CD8-positive, alpha-beta memory T cell (primary cell): ENCODE measurements at places on chromosomes 13 and 19.

- no peak for DNase-seq
These were observed 8.5 kb downstream of the KLF2 start for GRCh38 chr19:16333001-16333586.

DNA sequence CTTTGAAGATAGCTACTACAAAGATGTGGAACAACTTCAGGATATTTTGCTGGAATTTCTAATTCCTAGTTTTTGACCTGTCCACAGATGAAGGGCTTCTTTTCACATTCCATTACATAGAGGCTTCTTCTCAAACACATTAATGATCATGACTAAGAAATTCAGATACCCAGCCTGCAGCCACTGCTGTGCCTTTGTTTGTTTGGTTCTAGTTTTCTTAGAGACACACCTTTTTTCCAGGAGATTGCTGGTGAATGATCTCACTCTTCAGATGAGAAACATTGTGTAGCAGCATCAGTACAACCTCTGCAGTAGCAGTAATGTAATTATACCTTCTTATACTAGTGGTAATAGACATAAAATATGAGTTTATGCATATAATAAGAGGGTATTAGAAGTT, 5.0 kb downstream of the TDRD3 start:
- DNase-seq, result no peak

DNA sequence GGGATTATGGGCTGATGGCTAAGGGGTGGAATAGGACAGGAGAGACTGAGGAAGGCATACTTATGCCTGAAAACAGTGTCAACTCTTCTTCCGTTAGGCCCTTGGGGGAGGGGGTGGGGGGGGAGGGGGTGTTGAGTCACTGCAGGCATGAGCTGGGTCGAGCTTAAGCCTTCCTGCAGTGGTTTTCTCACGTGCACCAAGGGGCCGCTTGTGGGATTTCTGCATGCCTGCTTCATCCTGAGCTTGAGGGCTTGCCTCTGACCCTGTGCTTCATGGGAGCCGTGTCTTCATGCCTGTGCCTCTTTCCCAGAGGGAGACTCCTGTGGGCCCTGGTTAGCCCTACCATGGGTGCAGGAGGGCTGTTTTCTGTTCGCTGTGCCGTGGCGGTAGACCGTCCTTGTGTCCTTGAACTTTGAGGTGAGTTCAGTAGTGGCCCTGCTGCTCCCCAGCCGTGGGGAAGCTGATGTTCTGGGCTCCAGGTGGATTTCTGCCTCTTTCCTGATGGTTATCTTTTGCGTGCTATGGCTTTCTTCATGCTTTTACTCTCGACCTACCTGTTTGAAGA, 186.1 kb downstream of the PCCA start:
- DNase-seq, result no peak

- DNase-seq, result no peak
These were observed 351.9 kb downstream of the EFNB2 start for GRCh38 chr13:106183410-106184065.

DNA sequence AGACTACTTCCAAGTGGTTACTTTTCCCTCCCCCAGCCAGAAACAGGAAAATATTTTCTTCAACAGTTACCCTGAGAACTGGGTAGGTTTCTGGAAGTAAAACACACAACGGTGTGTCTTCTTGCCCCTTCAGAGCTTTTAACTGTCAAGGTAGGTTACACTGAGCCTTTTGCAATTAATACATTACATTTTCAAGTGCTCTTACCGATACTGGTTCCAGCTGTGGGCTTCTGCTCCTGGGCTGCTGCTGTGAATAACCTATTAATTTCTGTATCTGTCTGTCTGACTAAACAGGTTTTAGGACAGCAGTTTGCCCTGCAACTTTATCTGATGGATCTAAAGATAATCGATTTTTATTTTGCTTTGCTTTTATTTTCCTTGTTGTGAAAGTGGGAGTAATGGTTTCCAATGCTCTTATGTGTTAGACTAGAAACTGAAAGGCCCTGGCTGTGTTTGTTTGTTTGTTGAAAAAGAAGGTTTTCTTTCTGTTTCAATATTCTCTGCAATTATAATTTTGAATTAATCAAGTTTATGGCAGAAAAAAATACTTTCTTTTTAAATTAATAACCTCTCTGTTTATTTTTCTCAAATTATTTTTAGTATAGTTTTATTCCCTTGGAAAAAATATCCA, 196.7 kb upstream of the SLITRK6 start:
- DNase-seq, result no peak

DNA sequence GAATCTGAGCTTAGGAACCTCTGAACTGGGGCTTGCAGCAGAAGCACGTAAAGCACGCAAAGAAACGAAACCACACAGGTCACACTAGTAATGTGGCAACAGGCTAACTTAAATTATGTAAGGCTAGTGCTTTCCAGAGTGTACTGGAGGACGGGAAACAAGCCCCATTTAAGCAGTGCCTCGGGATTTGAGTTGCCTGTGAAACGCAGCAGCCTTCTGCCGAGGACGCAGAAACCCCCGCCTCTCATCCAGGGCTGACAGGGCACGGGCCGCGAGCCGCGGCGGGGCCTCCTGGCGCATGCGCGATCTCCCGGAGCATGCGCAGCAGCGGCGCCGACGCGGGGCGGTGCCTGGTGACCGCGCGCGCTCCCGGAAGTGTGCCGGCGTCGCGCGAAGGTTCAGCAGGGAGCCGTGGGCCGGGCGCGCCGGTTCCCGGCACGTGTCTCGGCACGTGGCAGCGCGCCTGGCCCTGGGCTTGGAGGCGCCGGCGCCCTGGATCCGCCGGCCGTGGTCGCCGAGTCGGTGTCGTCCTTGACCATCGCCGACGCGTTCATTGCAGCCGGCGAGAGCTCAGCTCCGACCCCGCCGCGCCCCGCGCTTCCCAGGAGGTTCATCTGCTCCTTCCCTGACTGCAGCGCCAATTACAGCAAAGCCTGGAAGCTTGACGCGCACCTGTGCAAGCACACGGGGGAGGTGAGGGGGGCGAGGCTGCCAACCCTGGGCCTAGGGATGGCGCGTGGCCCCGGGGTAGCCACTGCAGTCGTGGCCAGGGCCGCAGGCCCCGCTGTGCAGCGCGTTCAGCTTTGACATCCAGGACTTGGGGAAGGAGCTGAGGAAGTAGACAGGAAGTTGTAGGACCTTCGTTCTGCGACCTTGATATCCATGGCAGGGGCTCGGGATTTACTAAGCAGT, at the start of gene GTF3A:
Gene GTF3A (plus strand): TSS at position 374 of the 912 bp plus-strand sequence.
- peak; percentile 90 for DNase-seq

DNA sequence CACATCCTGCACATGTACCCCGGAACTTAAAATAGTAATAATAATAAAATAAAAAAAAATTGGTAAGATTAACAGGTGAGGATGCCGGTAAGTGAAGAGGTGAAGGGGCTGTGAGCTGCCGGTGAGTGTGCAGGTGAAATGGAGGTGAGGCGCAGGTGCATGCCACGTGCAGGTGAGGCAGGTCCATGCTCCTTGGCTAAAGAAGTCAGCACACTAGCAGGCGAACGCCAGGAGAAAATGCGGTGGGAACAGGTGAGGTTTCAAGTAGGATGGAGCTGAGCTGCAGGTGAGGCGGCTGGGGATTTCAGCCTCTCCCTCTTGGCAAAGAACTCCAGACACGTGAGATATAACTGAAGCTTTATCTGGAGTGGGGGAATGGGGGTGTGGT, 7.5 kb upstream of the TNFSF14 start:
- no peak for DNase-seq

GRCh38 chr13:110463871-110464510, 97.5 kb downstream of the RAB20 start:
- no peak for DNase-seq

- no peak for DNase-seq
These were observed 20.8 kb downstream of the FBN3 start for GRCh38 chr19:8128551-8128950.

- no peak for DNase-seq
These were observed 1.7 kb downstream of the KLF5 start for GRCh38 chr13:73060251-73061160.
